ENCODE measurements at places on chromosomes 4 and X.

DNA sequence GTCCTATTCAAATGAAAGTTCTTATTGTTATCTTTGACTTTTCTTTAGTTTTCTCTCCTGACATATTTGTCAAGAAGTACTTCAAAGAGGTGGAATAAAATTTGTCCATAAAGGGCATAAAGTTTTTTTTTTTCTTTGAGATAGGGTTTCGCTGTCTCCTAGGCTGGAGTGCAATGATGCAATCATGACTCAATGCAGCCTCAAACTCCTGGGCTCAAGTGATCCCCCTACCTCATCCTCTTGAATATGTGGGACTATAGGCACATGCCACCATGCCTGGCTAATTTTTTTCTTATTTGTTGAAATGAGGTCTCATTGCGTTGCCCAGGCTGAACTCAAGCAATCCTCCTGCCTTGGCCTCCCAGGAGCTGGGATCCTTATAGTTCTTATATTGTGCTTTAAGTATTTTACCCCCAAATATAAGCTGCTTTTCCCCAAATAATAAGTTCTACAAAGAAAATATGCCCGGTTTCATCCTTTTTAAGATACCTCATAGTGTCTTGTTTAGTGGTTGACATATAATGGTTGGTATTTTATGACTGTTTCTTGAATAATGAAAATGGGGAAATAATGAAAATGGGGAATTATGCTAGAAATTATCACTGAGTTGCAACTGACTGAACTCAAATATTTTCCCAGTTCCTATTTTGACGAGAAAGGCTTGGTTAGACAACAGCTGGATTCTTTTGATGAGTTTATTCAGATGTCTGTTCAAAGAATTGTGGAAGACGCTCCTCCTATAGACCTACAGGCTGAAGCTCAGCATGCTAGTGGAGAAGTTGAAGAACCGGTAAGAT is 11.6 kb downstream of the POLR2B start:
- no peak for DNase-seq

DNA sequence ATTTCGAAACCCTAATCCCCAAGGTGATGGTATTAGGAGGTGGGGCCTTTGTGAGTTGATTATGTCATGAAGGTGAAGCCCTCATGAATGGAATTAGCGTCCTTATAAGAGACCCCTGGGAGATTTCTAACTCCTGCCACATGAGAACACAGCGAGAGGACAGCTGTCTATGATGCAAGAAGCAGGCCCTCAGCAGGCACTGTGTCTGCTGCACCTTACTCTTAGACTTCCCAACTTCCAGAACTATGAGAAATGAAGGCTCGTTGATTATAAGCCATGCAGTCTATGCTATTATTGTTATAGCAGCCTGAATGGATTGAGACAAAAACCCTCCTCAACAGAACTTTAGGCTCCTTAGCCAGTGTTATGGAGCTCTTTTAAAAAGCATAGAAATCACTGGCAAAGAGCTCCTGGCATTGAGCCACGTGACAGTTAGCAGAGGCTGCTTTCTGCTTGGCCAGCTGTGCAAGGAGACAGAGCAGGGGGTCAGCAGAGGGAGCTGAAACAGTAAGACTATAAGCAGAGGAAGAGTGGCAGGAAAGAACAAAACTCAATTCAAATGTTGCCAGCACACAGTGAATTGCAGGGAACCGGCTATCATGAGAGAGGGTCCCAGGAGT is 219.2 kb upstream of the FAT1 start:
- DNase-seq, result no peak

DNA sequence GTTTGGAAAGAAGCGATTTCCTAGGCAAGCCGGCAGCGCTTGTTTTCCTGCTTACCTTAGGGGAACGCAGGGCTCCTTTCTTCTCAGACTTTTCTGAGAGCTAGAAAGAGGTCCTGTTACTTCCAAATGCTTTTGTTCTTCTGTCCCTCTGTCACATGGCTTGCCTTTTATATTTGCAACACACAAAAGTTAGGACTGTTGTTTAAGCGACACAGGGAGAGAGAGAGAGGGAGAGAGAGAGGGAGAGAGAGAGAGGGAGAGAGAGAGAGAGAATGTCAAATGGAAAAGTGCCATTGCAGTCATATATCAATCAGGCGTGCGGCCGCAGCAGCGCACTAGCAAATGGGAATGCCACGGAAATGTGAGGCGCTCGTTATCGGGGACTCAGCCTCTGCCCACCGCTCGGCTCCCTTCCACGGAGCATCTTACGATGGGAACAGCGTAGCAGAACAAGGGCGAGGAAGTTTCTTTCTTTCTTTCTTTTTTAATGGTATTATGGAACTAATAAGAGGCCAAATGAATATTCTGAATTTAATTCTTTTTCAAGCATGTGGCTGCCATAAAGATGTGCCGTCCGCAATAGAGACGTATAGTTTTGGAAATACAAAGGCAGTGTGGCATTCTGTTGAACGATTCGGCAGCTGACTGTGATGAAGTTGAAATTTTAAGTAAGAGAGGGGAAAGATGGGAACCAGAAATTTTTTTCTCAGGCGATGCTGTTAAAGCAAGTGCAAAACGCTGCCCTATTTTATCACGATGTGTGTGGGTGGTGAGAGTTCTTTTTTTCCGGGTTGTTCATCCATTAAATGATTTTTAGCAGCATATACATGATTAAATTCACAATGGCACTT is at the start of gene NDP:
TSS of gene NDP (minus strand) at position 142 of the 851 bp plus-strand sequence. CDS start 14,745 bp downstream, outside the sequence.
- no peak for DNase-seq

DNA sequence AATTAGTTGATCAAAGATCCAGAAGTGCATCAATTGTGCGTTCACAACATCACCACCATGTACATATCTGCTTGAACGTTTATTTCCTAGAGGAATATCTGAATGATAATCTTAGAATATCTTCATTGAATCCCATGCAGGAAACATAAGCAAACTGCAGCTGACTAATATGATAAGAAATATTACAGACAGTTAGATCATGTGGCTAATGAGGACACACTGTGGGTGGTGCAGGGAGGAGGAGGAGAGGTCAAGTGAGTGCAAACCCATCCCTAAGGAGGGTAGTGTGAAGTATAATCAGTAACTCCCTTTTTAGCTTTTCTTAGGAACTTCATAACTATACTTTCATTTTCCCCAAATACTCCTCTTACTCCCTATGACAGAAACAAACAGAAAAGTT is 58.3 kb upstream of the HPGD start:
- DNase-seq, result no peak

DNA sequence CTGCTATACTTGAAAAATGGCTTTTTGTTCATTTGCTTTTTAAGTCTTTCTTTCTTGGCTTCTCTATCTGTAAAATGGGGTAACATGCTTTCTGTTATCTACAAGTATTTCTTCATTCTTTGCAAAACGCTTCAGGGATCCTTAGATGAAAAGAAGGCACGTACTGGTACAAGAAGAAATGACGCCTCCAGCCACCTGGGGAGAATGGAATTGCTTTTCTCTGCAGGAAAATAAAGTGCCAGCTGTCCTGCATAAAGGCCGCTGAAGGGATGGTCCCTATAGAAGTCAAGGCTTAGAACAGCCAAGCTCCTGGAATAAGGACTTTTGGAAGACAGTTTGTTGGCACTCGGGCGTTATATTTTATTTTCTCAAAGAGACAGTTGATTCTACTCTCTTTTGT is 210.8 kb upstream of the RASGEF1B start:
- DNase-seq, result no peak

DNA sequence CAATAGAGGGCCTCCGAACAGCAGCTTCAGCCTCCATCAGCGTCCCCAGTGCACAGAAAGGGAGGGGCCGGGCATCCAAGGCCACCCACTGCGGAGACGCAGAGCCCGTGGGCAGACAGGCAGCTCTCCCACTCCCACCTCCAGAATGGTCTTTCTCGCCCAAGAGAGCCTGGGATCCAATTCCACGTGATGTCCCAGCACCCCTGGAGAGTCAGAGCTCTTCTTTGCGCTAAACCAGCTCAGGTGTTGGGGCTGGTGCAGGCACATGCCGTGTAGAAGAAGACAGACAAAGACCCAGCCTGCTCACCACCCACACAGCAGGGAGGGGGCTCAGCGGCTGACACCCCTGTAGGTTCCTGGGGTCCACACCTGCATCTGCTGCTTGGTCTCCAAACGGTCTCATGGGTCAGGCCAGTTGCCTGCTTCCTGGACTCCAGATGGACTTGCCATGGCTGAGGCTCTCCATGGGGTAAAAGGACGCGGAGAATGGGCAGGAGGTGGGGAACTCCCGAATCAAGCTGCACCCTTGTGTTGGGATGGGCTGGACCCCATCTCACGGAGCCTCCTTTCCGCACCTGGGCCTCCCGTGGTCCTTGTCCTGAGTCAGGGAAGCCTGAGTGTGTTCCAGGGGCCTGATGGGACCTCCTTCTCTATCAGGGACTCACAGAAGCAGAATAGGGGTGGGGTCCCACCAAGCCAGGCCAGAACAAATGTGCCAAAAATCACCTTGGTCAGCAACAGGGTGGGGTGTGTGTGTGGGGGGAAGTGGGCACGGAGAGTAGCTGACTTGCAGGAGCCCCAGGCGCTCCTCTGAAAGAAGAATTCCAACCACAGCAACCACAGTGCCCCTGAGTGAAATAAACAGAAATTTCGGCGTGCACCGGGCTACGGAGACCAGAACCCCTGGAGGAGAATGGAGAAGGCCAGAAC is 11.6 kb upstream of the ASMTL start:
- DNase-seq, result peak; percentile 30

DNA sequence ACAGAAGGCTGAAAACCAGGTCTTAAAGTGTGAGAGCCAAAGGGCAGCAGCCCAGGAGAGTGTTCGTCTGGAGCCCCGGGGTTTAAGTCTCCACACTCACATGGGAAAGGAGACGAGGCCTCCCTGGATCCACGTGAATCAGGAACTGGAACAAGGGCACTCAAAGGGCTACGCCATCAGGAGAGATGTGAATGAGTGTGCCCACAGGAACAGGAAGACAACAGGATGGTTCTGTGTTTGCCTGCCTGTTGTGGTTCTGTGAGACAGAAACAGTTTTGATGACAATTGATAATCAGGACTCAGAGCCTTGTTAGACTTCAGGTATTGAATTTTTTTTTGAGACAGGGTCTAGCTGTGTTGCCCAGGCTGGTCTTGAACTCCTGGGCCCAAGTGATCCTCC is 4.9 kb upstream of the CTBP1 start:
- no peak for DNase-seq

- no peak for DNase-seq
Measured at GRCh38 chr4:142866685-142867084, 20.6 kb upstream of the INPP4B start.

GRCh38 chrX:132127743-132128142 is at the start of gene FRMD7:
FRMD7 (minus strand) TSS chrX:132128020; CDS start chrX:132127844, 176 bp downstream.
- DNase-seq, result no peak

- DNase-seq, result no peak
Measured at GRCh38 chrX:132444936-132445335, 43.9 kb downstream of the MBNL3 start.

DNA sequence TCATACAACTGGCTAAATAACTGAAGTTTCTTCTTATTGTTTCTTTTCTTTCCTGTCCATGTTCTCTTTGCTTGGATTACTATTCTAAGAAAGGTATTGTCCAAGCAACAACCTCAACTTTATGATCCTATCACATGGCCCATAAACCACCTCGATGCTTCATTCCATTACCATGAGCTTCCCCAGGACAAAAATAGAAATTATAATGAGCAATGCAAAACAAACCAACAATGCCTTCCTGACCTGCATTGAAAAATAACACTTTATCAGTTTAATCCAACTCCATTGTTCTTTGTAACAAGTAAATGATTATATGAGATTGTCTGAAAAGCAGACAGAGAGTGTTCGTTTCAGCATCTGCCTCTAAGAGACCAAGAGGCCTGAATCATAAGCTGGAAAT is 148.8 kb downstream of the HS6ST2 start:
- no peak for DNase-seq

DNA sequence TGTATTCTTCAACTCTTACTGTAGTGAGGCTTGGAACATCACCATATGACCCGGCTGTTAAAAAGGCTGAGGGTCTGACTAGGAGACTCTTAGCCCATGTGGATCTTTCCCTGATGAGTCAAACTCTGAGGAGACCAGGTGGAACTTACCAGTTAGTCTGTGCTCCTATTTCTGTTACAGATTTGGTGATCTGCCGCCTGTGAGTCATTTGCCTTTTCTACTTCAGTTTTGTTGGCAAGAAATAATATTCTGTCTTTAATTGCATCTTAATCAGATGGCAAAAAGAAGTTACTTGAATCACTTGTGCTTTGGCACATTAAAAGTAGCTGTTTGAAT is 48.4 kb downstream of the MTM1 start:
- DNase-seq, result no peak

GRCh38 chr4:179625406-179625805 is 2183.2 kb upstream of the AGA start:
- no peak for DNase-seq
